ENCODE measurements at places on chromosomes 13 and 19.
A peak's percentile ranks its signal among the peaks of the same experiment; 100 is the strongest.

DNA sequence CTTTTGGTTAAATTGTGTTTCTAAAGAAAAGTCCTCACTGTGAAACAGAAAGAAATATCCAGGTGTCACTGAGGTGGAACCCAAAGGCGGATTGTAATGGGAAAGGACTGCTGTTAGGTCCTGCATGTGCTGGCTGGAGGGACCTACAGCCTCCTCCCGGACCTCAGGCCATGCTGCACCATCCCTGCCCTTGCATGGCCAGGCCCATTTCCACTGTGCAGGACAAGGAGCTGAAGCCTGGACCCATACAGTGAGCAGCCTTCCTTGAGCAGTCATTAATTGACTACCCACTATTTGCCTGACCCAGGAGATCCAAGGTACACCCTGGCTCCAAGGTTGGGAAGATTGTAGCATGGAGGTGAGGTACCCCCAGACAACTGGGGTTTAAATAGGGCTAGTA, 17.6 kb downstream of the VSTM2B start:
- DNase-seq = no peak

DNA sequence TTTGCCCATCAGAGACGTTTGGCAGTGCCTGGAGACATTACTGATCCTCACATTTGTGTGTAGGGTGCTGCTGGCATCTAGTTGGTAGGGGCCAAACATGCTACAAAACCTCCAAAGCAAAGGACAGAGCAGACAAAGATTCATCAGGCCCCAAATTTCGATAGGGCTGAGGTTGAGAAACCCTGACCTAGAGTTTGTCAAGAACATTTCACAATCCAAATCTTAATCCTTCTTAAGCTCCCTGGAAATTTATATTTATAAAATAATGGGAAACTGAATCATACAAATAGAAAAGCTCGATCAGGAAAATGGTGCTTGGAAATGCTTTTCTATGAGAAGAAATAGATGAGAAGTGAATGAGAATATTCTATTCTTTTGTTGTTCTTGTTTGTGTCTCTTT, 273.6 kb downstream of the DCT start:
- no peak for DNase-seq

DNA sequence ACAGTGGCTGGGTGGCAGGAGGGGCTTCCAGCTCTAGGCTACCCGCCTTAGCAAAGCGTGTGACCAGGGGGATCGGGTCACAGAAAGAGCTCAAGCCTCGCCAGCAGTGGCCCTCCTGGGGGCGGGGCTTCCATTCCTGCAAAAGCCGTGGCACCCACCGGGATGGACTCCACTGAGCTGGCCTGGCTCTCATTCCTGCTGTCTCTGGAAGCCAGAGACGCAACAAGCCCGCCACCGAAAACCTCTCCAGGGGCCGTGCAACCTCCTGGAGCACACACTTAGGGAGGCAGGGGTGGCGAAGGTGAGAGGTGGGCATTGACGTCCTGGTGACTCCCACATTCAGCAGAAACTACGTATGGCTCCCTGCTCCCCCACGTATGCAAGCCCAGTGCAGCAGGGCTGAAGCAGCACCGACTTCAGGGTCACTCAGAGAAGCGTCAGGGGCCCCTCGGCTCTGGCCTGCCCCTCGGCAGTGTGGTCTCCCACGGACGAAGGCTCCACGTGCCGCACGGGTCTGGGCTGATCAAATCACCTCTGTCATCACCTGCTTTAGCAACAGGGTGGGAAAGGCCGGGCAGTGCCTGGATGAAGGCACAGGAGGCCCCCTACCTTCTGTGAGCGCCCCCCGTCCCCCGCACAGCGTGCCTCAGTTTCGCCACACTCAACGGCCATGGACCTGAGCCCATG, 3.1 kb downstream of the C19orf25 start:
- DNase-seq = no peak

GRCh38 chr19:13007292-13008045, 12.2 kb downstream of the NFIX start:
- no peak for DNase-seq

DNA sequence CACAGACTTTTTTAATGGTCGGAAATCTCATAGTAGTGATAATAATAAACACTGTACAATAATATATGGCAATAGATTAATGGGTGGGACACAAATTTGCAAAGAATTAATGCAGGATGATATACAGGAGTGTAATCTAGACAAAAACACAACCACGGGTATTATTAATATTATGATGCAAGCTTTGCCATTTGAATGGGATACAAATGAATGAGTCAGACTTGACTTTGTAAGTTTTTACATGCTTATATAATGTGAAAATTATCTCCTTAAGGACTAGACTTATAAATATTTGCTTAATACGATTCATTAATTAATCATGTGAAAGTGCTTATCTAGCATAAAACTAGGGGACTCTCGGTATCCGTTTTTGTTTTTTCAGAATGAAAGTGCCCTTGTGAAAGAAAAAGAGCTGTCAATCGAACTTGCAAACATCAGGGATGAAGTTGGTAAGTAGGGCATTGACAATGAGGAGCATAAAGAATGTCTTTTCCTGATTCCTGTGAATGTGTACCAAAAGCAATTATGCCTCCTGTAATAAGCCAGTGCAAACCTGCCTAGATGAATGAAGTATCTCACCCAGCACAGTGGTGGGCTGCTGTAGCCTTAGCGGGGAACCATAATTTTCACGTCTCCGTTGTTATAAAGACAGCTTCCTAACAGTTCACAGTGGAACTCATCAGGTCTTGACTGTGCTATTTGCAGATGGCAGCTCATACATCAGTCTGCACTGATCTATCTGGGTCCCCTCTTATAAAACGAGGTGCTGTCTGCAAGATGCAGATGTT, 155.7 kb downstream of the SLC7A1 start:
- no peak for DNase-seq

GRCh38 chr19:12994701-12995595, at the start of gene NFIX:
Gene NFIX (plus strand): TSS chr19:12995475. CDS start chr19:12995838, 363 bp downstream.
- DNase-seq = peak; percentile 18

- DNase-seq = no peak
Measured at GRCh38 chr13:76647550-76647949, 238.7 kb downstream of the KCTD12 start.

- no peak for DNase-seq
Measured at GRCh38 chr13:114146629-114147028, 14.2 kb upstream of the RASA3 start.

DNA sequence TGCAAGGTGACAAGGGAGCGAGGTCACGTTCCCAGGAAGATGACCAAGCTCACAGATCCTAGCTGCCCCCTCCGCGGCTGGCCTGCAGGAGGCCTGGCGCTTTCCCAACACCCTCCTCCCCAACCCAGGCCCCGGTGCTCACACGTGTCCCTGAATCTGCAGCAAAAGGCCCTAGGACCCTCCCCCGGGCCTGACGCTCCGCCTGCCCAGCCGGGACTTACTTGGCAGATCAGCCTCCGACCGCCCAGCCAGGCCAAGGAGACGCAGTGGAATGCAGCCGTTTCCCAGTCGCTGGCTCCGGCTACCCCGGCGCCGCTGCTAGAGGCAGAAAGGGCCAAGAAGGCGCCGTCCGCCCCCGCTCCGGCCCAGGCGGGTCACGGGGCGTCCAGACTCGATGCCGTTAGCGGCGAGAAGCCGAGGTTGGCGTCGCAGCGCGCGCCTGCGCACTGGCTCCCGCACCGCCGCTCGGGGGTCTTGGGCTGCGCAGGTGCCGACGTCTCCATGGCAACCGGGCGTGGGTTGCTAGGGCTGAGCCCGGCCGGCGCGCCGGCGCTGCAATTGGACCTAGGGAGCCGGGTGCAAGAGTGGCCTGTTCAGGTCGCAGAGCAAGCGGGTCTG, at the start of gene PNMA8A:
PNMA8A (minus strand) TSS at position 448 of the 618 bp plus-strand sequence. CDS start 528 bp downstream, outside the sequence.
- no peak for DNase-seq

- no peak for DNase-seq
Measured at GRCh38 chr13:44172281-44172810, 201.3 kb upstream of the SERP2 start.

- no peak for DNase-seq
Measured at GRCh38 chr13:65825039-65825438, 1405.1 kb downstream of the PCDH9 start.

GRCh38 chr13:39810091-39810877, 154.8 kb downstream of the COG6 start:
- DNase-seq = no peak

GRCh38 chr19:15426485-15427349, 7.9 kb upstream of the AKAP8L start:
- no peak for DNase-seq

DNA sequence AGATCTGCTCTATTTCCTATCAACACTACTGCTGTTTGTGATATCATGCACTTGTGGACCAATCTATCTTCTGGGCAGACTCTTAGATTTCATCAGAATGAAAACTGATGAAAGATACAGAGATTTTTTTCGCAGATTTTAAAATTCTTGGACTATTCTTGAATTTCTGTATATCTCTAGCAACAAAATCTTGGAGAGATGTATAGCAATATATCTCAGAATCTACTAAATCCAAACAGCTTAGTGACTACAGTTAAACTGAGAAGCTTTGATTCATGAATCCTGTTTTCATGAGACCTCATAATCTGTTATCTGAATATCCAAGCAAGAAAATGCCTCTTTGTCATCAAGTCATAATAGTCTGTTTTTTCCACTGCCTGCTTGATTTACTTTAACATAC, 28.0 kb upstream of the FREM2 start:
- no peak for DNase-seq

DNA sequence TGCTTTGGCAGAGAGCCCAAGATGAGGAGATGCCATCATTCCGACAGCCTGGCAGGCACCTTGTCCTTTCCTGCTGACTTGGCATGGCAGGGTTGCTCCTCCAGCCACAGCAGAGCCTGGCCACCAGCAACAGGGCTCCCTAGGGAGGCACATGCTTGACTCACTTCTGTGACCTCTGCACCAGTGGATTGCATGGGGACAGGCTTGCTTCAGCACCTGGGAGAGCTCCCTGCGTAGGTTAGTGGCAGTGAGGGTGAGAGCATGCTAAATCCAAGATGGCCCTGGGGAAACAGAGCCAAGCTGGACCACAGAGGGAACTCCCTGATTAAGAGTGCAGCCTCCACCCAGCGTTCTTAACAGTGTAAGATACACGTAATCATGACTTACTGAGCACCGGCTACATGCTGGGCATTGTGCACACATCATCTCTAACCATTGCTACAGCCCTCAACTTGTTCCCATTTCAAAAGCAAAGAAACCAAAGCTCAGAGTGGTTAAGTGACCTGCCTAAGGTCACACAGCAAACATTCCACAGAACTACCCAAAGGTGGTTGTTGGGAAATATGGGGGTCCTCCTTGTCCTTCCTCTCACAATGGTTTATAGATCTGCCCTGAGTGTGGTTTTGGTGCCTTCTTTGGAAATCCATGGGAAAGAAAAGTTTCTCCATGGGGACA, 116.6 kb upstream of the UQCRFS1 start:
- no peak for DNase-seq

DNA sequence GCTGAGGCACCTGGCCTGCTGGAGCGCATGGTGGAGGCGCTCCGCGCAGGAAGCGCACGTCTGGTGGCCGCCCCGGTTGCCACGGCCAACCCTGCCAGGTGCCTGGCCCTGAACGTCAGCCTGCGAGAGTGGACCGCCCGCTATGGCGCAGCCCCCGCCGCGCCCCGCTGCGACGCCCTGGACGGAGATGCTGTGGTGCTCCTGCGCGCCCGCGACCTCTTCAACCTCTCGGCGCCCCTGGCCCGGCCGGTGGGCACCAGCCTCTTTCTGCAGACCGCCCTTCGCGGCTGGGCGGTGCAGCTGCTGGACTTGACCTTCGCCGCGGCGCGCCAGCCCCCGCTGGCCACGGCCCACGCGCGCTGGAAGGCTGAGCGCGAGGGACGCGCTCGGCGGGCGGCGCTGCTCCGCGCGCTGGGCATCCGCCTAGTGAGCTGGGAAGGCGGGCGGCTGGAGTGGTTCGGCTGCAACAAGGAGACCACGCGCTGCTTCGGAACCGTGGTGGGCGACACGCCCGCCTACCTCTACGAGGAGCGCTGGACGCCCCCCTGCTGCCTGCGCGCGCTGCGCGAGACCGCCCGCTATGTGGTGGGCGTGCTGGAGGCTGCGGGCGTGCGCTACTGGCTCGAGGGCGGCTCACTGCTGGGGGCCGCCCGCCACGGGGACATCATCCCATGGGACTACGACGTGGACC, 9.7 kb upstream of the STRN4 start:
- no peak for DNase-seq

DNA sequence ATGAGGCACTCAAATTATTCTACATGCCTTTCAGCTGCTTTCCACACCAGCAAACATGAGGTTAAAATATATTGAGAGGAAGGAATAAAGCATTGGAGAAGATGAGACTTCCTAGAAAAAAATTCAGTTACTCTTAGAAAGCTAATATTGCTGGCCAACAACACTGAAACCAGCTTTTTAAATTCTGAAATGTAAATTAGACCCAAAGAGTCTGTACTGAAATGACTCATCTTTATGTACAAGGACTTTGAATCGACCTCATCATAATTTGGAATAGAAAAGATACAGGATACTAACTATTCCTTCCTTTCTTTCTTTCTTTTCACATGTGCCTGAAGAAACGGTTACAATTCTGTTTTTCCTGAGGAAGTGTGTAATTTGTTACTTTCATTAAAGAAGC, 6.5 kb upstream of the HSPH1 start:
- DNase-seq = no peak

GRCh38 chr13:36385489-36385888, 39.3 kb upstream of the SPART start:
- no peak for DNase-seq

GRCh38 chr19:46815833-46816627, 27.6 kb upstream of the SLC1A5 start:
- no peak for DNase-seq

DNA sequence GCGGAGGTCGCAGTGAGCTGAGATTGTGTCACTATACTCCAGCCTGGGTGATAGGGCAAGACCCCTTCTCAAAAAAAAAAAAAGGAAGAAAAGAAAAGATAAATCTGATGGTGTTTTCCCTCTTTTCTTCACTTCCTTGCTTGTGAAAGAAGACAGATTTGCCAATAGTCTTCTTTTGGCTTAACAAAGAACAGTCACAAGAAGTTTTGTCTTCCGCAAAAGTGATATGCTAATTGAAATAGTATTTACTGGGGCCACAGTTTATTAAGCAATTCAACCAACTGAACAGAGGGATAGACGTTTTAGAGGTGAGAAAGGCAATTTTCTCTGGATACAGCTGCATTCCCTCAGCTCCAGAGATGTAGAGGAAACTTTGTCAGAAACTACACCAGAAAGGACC, 22.9 kb upstream of the PLAUR start:
- DNase-seq = no peak

GRCh38 chr19:55642153-55643002, 1.1 kb upstream of the ZNF581 start:
- no peak for DNase-seq

- DNase-seq = no peak
Measured at GRCh38 chr19:51593138-51593890, 22.2 kb downstream of the ZNF175 start.

DNA sequence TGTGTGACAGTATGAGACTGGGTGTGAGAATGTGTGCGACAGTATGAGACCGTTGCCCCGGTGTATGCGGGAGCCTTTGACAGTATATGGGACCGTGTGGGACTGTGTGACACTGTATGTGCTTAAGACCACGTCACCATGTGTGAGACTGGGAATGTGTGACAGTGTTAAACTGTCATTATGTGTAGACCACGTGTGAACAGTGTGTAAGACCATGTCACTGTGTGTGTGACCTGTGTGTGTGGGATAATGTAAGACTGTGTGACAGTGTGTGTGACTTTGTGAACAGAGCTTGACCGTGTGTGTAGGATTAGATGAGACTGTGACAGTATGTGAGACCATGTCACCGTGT, 549 bp downstream of the ZNF583 start:
- no peak for DNase-seq

Measured in stimulated activated CD4-positive, alpha-beta T cell treated with anti-CD3 and anti-CD28 coated beads, Interleukin-1b, Interleukin-23, amount 100 ng/mL, for 1 hour (primary cell).